Natural killer cell treated with Interleukin-12 subunit alpha and Interleukin-12 subunit beta and Interleukin-15 and Interleukin-18, amount 100 ng/mL, for 72 hours (primary cell): ENCODE measurements at places on chromosomes 3 and 15. TPM values are rescaled to one million over a fixed set of nuclear protein-coding genes. Genes with fewer than 3 reads are reported as not detected.

CCDC33 gene
- total RNA-seq: not detected

TXNRD3 gene
- total RNA-seq: 2.1 TPM

FAH gene
- 63.6 TPM for total RNA-seq

RASGRF1 gene
- 0.11 TPM for total RNA-seq

ADAMTS17 gene
- 0.59 TPM for total RNA-seq

RHCG gene
- not detected for total RNA-seq

ACY1 gene
- 42.6 TPM for total RNA-seq

ILDR1 gene
- 0.59 TPM for total RNA-seq

MYRIP gene
- total RNA-seq: not detected

GOLGA6L6 gene
- not detected for total RNA-seq

VIPR1 gene
- 0.69 TPM for total RNA-seq

TMEM108 gene
- not detected for total RNA-seq

PTPN23 gene
- total RNA-seq: 30.5 TPM

GRCh38 chr15:93527374-93528050 lies 438.5 kb upstream of the RGMA start:
- no peak for DNase-seq

DNA sequence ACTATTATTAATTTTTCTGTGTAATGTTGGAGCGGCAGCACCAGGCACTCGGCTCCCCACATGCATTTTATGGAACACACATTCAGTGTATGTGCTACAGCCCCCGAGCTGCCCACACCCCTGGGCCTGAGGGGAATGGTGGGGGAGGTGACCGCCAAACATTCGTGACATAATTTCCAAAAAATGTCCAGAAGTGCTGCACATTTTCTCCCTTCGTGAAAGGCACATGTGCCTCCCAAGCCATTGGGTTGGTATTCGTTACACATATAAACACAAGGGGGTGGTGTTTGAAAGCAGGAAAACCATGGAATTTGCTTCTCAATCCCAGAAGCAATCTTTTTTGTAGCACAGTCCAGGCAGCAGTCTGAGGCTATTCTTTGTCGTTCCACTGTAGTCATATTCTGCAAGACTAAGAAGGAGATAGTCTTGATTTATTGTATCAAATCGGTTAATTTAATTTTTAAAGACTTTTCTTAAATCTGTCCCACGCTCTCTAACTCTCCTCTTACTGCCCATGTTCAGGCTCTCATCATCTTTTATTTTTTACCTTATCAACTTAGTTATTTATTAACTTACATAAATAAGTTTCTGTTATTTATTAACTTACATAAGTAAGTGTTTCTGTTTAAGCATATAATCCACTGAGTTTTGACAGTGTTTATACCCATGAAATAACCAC lies 39.2 kb upstream of the POLR2M start:
- no peak for DNase-seq

DNA sequence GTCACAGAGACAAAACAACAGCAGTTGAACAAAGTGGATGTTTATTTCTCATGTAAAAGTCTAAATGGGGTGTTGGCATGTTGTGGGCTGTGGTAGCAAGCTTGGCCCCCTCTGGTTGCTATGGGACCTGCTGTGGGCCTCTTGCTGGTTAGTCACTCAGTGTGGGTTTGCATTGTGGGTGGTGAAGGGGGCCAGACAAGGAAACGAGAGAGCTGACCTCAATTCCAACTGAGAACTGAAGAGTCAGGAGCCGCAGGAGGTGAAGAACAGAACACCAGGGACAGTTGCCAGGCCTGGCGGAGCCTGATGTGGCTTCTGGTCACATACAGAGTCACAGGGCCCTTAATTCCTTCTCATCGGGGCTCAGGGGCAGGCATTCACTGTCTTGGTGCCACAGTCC lies 1.9 kb upstream of the ADPGK start:
- DNase-seq: peak; percentile 76

DNA sequence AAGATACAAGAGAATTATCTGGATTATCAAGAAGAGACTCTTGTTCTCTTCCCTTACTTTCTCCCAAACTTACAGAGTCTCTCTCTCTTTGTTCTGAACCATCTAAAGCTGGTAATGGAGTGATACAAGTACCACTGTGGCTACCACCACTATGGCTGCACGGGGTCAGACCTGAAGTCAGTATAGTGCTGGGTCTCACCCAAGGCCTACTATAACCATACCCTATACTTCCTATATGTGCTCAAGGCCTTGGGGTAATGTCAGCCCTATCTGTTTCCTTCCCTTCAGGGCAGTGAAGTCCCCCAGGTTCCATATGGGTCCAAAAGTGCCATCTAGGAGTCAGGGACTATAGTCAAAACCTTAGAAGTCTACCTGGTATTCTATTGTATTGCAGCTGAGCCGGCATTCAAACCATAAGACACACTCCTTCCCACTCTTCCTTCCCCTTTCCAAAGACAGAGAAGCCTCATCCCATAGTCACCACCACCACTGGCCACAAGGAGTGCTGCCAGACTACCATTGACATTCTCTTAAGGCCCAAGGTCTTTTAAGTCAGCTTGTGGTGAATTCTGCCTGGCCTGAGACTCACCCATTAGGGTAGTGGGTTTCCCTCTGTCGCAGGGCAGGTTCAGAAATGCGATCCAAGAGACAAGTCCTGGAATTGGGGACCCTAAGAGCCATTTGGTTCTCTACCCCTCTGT lies 615.0 kb upstream of the NECTIN3 start:
- no peak for DNase-seq

GRCh38 chr15:41207687-41208448 lies 22.7 kb downstream of the EXD1 start:
- DNase-seq: no peak

GRCh38 chr3:158160958-158161357 lies 51.1 kb downstream of the RSRC1 start:
- no peak for DNase-seq

DNA sequence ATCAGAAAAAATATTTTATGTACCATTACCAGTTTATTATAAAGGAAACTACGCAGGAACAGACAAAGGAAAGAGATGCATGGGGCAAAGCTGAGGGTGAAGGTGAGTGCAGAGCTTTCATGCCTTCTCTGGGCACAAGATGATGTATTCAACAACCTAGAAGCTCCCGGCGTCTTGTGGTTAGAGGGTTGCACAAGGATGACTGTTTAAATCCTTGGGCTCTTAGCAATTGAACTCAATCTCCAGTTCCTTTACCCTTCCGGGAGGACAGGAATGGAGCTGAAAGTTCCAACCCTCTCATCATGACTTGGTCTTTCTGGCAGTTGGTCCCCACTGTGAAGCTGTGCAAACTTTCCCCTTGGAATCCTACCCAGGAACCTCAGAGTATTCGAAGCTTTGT lies 542.0 kb downstream of the EPHA3 start:
- no peak for DNase-seq

- no peak for DNase-seq
Measured at GRCh38 chr3:14472471-14473351, 67.4 kb downstream of the GRIP2 start.

GRCh38 chr3:53071882-53072431 lies 26.1 kb upstream of the SFMBT1 start:
- no peak for DNase-seq

GRCh38 chr3:33790091-33790490 lies 8.3 kb upstream of the PDCD6IP start:
- no peak for DNase-seq

GRCh38 chr15:73403171-73403570 lies 34.4 kb upstream of the HCN4 start:
- DNase-seq: no peak

GRCh38 chr3:118734664-118735063 lies 300.0 kb downstream of the IGSF11 start:
- no peak for DNase-seq

- DNase-seq: no peak
Measured at GRCh38 chr3:120741837-120742197, 499 bp downstream of the RABL3 start.

- DNase-seq: no peak
Measured at GRCh38 chr3:133595341-133595740, 21.9 kb downstream of the CDV3 start.

DNA sequence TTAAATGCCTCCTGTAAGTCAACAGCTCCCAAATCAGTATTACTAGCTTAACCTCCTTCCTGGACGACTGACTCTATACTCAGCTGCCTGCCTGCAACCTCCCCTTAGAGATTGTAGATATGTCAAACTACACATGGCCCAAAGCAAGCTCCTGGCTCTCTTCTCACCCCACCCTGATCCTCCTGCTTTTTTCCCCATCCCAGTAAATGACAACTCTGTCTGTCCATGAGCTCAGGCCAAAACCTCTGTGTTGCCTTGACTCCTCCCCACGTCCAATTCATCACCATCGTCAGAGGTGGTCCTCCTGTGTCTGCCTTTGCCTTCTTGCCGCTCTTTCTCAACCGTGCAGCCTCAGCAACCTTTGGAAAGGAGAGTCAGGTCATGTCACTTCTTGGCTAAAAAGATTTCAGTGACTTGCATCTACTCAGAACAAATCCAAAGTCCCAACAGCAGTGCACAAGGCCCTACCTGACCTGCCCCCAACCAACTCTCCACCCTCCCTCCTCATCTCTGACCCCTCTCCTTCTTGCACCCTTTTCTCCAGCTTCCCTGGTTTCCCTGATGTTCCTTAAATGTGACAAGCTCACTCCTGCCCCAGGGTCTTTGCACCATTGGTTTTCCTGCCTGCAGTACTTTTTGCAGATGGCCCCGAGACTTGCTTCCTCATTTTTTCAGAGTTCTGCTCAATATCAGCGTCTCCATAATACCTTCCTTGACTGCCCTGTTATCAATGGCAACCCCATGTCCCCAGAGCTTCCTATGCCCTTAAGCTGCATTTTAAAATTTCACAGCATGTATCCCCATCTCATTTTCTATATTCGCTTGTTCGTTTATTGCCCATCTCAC lies 52.8 kb downstream of the LSM3 start:
- no peak for DNase-seq

GRCh38 chr3:149212386-149212785 lies 9.2 kb downstream of the CP start:
- DNase-seq: no peak

- no peak for DNase-seq
Measured at GRCh38 chr15:68809517-68809916, 11.2 kb downstream of the ANP32A start.

DNA sequence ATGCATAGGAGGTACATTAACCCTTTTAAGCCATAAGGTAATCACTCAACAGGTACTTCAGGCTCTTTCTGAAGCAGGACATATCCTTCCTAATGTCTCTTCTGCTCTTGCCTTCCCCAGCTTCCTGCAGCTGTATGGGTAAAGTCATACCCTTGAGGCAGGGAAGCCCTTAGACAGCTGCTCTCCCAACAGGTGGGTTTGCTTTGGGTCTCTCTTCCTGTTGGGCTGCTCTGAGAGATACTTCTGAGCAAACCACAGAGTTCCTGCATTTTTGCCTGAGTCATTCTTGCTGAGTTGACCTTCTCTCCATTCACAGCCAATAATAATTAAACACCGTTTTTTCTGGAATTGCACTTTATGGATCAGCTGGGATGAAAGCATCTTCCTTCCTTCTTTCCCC lies 2.0 kb upstream of the TRAT1 start:
- DNase-seq: no peak

- DNase-seq: no peak
Measured at GRCh38 chr3:106862067-106862466, 515.2 kb upstream of the CCDC54 start.

DNA sequence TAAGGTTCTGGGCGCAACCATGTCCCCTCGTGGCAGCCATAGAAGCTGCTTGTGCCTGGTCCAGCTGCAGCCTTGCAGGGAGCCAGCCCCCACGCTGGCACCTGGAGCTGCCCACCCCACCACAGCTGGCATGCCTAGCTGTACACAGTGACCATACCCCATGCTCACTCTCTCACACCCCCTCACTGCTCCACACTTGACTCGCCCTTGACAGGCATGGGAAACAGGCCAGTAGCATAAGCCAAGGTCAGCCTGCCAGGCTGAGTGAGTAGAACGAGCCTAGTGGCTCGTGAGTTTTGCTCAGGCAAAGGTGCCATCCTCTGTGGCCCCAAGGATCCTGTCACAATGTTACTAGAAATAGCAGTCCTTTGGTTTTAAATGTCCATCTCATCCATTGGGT lies 52.7 kb upstream of the CADM2 start:
- DNase-seq: no peak

- DNase-seq: no peak
Measured at GRCh38 chr15:52462806-52463360, 65.8 kb downstream of the MYO5A start.

- DNase-seq: no peak
Measured at GRCh38 chr3:190224863-190225692, 97.2 kb downstream of the CLDN1 start.

DNA sequence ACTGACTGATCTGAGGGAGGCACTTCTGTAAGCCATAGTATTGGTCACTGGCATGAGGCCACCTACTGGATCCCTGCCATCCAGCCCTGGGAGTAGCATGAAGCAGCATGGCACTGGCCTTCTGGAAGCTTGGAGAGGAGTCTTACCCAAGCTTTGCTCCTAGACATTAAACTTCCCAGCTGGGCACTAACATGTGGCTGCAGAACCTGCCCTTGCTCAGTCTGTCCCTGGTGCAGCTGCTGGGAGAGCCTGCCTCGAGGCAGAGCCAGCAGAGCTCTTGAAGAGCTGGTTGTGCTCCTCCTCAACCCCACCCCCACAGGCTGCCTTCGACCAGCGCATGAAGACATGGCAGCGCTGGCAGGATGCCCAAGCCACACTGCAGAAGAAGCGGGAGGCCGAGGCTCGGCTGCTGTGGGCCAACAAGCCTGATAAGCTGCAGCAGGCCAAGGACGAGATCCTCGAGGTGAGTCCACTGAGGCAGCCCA lies 17.1 kb upstream of the SNX22 start:
- no peak for DNase-seq

DNA sequence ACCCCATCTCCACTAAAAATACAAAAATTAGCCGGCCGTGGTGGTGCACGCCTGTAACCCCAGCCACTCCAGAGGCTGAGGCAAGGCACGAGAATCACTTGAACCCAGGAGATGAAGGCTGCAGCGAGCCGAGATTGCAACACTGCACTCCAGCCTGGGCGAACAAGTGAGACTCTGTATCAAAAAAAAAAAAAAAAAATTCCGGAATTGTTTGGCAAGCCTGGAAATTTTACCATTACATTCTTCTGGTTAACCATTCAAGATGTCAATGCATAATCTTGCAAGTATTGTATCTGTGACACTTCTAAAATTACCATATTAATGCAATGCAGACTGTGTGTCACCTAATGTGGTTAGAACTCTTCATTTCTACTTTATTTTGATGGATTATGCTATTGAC lies 67.0 kb downstream of the CSNK1G1 start:
- no peak for DNase-seq
